ENCODE measurements at places on chromosomes 3 and 15.

- DNase-seq, result no peak
Observed at GRCh38 chr3:130997289-130997688, 29.3 kb downstream of the ASTE1 start.

GRCh38 chr3:152870027-152870426, 35.1 kb downstream of the P2RY1 start:
- DNase-seq, result no peak

GRCh38 chr3:119279101-119279554, 15.1 kb upstream of the ARHGAP31 start:
- DNase-seq, result no peak

DNA sequence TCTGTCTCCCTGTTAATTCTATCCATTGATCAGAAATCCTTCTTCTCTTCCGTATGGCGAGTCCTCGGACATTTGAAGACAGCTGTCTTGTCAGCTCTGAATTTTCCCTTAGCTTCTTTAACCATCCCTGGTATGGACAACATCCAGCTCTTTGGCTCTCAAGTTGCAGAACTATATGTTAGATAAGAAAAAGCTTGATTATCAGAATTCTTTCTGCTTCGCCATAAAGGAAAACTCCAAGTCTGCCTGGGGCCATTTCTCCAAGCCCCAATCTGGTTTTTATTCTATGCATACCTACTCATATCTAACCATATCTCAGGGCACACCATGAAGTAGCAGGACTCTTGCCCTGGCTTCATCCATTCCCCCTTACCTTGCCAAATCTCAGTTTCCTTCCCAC, 215.7 kb upstream of the TMC3 start:
- no peak for DNase-seq

DNA sequence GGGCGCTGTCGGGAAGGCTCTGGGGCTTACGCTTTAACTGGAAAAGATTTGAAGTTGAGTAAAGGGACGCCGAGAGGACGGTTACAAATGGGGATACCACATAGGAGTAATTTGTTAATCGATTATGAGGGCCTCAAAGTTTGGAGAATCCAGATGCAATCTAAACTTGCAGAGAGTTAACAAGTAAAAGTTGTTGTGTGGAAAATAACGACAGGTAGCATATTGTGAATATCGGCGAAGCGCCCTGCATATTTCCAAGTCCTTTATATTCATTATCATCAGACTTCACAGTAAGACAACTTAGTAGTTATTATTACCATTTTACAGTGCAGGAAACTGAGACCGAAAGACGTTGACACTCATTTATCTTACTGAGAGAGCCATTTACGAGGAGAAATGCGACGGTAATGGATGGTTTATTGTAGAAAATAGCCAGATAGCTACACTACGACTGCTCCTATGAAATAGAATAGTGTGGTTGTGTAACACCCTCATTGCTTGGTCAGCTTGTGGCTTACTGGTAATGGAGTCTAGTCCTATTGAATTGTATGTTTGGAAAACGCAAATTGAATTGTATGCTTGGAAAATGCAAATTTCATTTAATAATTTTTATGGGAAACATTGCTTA, 700 bp downstream of the MKRN2 start:
- no peak for DNase-seq
